ENCODE measurements at places on chromosomes 4 and X.

- ATAC-seq: no peak
These were observed 39.2 kb downstream of the TRIM2 start for GRCh38 chr4:153243468-153243867.

GRCh38 chrX:53089224-53089842, 4.6 kb upstream of the KANTR start:
- ATAC-seq: no peak

DNA sequence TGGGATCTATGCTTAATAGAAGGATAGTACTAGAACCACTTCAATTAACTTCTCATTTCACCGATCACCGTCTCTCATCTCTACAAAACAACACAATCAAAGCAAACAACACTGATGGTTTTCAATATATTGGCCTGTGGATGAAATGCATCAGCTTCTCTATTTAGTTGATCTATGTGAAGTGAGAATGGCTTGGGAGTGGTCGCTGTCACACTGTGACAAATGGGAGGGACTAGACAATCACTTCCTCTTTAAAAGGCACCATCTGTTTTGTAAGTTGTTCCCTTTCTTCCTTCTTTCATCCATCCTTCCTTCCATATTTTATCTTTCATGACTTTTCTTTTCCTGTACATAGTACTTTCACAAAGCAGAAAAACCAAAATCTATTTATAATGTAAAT, 23.9 kb upstream of the NWD2 start:
- peak; percentile 38 for ATAC-seq

- ATAC-seq: no peak
These were observed 142.1 kb downstream of the APBB2 start for GRCh38 chr4:41072021-41072777.

- ATAC-seq: no peak
These were observed 110.4 kb upstream of the EDNRA start for GRCh38 chr4:147370473-147370872.

- peak; percentile 90 for ATAC-seq
These were observed 14.7 kb downstream of the NDP start for GRCh38 chrX:43958529-43958928.
